ENCODE measurements at places on chromosomes 7 and 10.

DNA sequence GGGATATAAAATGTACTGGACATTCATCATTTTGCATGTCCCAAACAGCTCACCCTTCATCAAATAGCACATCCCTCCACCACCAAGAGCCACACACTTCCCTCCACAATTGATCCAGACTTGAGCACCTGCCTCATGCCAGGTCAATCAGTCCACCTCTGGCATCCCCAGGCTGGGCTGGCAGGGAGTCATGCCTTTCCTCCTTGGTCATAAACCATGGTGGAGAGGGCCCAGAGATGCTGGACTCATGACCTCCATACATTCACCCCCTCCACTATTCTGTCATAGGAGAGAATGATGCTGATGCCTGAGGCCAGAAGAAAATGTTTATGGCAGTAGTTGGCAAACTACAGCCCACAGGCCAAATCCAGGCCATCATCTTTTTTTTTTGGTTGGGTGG lies 16.1 kb upstream of the GDF10 start:
- DNase-seq, result no peak

DNA sequence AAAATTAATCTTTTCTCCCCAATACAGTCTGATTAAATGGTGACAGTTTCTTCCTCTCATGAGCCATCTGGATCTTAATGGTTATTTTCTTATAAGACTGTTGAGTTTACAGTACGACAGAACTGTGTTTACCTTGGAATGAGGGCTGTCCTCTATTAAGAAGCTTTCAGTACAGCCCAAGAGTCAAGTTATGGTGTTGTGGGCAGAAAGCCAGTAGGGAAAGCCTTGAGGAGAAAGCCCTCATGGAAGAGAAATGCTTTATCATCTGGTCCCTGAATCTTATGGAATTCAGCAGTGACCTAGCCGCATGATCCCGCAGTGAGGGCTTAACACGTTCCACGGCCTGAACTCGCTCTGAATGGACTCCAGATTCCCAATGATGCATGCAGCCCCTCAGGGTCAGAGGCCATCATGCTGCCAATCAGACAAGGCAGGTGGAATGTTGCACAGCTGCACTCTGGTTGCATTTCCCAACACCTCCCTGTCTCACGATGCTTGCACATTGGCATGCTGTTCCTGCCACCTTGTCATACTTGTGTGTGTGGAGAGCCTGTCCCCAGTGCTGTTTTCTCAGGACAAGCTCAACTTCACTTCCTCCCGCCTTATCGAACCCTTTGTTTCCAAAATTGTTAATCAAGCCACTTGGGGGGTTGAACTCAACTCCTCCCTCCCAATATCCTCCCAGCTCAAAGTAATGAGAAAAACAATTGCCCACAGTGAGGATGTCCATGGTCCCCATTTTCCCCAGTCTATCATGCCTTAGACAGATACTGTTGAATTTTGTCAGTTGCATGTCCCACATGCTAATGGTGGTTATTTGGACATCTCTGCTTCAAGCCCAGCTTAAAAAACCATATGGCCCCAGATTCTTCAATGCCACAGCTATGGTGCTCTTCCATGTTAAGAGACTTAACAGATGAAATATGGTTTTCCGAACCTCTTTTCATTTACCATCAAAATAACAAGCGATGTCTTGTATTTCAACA lies 211.1 kb upstream of the TCF7L2 start:
- DNase-seq, result no peak

GRCh38 chr7:1031716-1032455 lies 12.5 kb upstream of the GPR146 start:
- no peak for DNase-seq

DNA sequence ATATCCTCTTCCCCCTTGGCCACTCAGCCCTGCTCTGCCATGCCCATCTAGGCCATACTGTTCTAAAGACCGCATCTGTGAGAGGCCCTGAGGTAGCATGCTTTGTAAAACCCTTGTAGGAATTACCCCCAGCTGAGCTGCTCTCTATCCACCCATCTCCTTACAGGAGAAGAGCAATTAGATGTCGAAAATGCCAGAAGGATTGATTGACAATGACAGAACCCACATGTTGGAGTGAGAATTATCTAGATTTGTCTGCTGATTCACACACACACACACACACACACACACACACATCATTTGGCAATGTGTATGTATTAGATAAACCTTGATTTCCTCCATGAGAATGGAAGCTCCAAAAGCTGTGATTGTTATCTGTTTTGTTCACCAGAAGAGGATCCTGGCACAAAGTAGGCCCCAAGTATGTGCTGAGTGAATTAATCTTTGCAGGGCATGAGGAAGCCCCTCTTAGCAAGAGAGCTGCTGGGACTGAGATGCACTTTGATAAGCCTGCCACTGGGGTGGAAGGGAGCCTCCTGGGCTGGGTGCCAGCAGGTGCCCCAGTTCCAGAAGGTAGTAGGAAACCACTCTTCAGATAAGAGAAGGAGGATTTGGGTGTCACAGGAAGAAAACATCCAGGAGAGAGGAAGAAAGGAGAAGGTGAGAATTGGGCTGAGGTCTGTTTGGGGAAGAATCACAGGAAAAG lies 187.5 kb upstream of the ADO start:
- DNase-seq, result no peak
